Stimulated activated CD8-positive, alpha-beta memory T cell treated with anti-CD3 and anti-CD28 coated beads, Interleukin-4, amount 100 ng/mL, for 4 hours (primary cell): ENCODE measurements at places on chromosomes 4 and X.

DNA sequence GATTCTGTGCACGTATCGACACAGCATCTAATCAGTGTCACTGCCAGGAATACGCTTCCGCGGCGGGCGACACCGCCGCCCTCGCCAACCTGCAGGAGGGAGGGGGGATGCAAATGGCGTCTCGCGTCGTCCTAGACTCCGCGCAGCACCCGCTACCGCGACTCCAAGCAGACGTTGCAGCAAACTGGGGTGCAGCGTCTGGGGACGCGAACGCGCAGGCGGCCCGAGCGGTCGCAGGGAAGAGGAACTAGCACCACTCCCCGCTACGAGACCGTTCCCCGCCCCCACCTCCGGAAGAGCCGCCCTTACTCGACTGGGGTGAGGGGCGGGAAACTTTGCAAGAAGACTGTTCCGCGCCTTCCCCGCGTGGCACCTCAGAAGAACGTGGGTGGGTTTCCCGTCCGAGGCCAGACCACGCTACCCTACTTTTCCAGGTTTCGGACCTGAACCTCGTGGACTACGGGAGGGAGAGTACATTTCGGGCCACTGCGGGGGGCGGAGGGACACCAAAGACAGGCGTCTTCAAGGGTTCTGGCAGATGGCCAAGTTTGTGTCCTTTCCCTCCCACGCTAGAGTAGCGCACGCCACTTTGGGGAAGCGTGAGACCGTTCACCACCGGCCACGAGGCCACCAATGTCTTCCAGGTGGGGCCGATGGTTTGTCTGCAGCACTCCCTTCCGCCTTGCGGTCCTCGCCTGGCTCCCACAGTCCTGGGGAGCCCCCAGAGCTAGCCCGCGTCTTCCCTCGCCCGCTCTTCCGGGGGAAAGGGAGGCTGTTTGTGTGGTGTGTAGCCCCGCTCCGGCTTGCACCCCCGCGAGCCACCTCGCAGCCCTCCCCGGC lies 78.0 kb upstream of the BCOR start:
- DNase-seq: peak; percentile 61

DNA sequence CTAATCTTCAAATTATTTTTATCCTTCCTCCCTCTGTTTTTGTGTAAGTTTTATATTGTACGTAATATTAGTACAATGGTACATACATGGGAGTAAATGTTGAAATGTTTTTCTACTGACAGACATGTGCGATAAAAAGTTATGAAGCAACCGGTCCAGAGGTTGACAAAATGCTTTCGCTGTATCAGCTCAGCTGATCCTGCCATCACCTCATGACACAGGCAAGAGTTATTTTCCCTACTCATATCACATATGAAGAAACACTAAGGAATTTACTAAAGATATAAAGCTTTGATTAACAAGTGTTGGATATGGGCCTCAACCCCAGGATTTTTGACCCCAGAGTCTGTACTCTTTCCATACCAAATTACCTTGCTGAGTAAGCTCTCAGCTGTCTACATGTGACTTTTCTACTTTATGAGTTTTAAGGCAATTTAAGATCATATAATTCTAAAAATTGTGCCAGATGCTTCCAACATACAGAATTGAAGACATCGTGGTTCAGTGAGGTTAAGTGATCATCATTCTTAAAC lies 50.0 kb downstream of the CLCN5 start:
- no peak for DNase-seq

- DNase-seq: no peak
These were observed 50.3 kb downstream of the STPG2 start for GRCh38 chr4:98092833-98093439.

GRCh38 chr4:48967101-48967500 lies 19.0 kb upstream of the CWH43 start:
- no peak for DNase-seq

DNA sequence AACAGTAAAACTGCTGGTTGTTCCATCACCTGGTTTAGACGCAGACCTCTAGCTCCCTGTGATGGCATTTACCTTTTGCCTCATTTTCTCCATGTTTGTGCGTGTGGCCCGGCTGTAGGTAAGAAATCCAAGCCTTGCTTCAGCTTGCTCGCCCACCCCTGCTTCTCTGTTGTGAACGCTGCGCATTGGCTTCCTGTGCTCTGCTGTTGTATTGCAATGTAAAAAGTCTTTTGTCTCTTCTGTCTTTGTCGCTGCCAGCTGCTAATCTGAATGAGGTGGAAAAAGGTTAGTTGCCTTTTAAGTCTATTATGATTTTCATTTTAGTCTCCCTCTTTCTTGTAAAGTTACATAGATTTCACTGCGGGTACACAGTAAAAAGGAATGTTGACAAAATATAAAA lies 127.3 kb upstream of the PACRGL start:
- DNase-seq: no peak
